ENCODE measurements at places on chromosomes 2 and 18.

- peak; percentile 44 for DNase-seq
Measured at GRCh38 chr2:204012072-204012653, 75.6 kb downstream of the ICOS start.

DNA sequence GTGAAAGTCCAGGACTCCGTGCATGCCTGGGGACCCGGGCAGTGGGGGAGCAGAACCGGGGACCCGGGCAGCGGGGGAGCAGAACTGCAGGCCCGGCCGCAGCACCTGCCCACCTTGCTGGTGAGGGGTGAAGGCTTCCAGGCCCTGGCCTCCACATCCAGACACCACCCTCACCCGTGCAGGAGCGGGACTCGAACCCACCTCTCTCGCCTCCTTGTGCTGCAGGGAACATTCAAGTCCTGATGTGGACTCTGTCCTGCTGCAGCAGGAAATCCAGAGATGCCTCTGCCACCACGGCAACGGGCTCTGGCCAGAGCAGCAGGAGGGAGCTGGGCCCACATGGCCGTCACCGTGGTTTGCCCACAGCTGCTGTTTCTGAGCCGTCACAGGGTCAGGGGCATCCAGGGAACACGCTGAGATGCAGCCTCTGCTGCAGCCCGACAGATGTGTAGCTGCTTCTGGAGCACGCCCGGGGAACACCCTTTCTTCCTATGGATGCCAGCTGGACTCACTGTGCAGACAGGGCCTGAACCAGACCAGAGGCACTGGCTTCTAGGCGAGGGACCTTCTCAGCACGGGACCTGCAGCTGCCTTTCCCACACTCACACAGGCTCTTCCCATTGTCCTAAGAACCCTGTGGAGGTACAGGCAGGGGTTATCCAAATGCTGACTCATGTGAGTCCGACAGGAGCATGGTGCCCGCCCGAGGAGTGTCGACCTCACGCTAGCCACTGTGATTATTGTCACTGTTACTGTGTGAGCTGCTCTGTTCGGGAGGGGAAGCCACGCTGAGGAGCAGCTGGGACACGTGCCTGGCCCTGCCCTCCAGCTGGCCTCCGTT lies 89.2 kb upstream of the CTDP1 start:
- DNase-seq: no peak

DNA sequence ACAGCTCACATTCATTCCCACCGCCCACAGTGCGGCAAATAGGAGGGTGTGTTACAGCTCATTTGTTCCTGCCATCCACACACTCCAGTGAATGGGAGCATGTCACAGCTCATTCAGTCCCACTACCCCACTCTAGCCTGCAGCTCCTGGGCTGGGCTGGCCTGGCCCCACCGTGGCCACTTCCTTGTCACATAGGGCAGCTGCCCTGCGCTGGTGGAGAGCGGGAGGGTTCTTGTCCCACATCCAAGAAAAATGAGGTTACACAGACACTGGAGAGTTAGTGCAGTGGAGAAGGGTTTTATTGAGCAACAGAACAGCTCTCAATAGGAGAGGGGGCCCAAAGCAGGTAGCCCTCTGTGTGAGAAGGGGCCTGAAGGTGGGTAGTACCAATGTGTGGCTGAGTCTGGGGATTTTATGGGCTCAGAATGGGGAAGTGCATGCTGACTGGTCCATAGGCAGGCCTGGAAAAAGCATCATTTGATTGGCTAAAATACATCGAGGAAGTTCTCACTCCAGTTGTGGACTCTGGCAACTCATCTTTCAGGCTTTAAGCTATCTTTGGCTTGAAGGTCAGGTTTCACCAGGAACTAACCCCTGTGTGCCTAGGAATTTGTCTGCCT lies 249.7 kb downstream of the ETAA1 start:
- no peak for DNase-seq

- no peak for DNase-seq
Measured at GRCh38 chr2:154713675-154714074, 15.2 kb downstream of the KCNJ3 start.

- peak; percentile 72 for DNase-seq
Measured at GRCh38 chr2:131105950-131106801, 1.0 kb downstream of the PLEKHB2 start.

DNA sequence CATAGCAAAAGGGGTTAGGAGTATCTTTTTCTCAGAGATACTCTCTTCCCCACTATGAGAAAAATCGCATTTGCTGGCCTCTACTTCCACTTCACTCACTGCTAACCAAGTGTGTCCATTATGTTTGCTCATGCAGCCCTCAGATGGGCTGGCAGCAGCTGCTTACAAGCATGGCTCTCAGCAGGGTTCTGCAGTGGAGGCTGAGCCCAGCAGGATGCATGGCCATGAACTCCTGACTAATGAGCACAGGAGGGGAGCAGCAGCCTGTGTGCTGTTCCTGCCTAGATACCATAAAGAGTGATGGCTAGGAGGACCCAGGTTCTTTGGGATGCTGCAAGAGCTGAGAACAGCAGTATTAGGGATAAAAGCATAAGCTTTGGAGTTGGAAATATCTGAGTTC lies 316.9 kb upstream of the THSD7B start:
- no peak for DNase-seq

- no peak for DNase-seq
Measured at GRCh38 chr2:230949966-230950873, 25.2 kb upstream of the GPR55 start.
